ENCODE measurements at places on chromosomes 12 and 14.
A peak's percentile ranks its signal among the peaks of the same experiment; 100 is the strongest.

GRCh38 chr12:93192878-93193277 lies 184.8 kb upstream of the NUDT4 start:
- no peak for DNase-seq

DNA sequence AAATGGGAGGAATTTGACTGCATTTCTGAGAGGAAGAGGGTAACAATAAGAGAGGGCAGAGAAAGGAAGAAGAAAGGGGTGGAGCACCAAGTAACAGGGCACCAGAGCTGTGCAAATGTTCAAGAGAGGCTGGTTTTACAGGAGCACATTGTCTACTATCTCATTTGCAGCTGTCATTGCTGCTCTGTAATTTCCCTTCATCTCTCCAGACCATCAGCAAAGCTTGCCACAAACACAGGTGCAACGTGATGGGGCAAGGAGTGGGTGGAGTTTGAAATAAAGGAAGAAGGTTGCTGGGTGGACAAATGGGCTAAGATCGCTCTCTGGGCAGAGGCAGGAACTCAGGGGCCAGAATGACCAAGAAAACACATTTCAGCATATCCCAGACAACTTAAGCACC lies 47.9 kb upstream of the PLEKHG6 start:
- no peak for DNase-seq

DNA sequence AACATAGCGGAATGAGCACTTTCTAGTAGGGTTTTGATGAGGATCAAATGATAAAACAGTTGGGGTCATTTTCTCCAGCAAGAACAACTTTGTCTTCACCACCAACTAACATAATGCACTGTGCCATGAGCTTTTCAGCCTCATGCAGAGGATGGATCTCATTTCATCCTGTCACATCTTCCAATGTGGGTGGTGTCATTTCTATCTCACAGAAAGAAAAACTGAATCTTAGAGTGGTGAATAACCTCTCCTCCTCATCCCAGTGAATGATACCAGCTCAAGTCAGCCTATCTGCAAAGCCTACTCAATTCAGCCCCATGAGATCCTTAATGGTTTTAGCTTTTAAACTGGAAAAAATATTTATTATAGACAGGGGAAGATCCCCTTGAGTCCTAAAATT lies 1147.2 kb downstream of the VRK1 start:
- no peak for DNase-seq

- no peak for DNase-seq
Observed at GRCh38 chr14:100031506-100032281, 33.5 kb upstream of the EVL start.

DNA sequence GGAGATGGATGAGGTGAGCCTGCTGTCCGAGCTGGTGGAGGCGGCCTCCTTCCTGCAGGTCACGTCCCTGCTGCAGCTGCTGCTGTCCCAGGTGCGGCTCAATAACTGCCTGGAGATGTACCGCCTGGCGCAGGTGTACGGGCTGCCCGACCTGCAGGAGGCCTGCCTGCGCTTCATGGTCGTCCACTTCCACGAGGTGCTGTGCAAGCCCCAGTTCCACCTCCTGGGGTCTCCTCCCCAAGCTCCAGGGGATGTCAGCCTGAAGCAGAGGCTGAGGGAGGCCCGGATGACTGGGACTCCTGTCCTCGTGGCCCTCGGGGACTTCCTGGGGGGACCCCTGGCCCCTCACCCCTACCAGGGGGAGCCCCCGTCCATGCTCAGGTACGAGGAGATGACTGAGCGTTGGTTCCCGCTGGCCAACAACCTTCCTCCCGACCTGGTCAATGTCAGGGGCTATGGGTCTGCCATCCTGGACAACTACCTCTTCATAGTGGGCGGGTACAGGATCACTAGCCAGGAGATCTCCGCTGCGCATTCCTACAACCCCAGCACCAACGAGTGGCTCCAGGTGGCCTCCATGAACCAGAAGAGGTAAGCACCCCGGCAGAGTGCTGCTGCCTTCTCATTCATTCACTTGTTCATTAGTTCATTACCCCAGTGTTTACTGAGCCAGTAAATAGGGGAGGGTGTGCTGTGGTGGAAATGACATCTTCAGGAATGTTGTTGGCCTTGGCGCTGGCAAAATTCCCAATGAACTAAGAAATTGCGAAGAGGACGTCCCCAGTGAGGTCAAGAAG lies 774 bp upstream of the MANSC4 start:
- DNase-seq, result peak; percentile 46

DNA sequence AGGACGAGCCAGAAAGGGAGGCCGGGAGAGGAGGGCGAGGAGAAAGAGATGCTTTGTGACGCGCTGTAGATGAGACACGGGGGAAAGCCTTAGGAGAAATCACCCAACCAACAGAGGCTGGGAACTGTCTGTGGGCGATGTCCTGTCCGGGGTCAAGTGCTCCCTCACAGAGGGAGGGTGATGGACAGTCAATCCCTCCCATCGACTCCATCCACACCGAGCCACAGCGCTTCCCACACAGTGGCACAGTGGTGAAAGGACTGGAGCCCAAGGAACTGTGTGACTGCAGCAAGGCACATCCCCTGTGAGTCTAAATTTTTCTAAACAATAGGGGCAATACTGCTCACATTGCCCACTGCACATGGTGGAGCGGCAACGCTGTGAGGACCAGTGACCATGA lies 89.1 kb downstream of the TTC7B start:
- DNase-seq, result no peak

GRCh38 chr12:26246483-26247164 lies 51.3 kb downstream of the SSPN start:
- DNase-seq, result no peak

DNA sequence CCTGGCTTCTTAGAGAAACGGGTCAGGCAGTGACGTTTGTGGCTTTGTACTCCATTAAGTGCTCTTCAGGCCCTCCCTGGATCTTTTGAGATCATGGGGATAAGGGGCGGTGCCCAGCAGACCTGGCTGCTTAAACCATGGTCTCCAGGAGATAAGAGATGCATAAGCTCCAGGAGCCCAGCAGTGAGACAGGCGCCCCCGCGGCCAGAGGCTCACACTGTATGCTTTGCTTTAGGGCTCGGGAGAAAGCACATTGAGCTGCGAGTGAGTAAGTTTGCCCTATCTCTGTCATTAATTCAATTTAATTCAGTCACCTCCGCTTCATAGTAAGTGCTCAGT lies 359.5 kb downstream of the CACNA1C start:
- DNase-seq, result no peak

- no peak for DNase-seq
Observed at GRCh38 chr12:31740628-31741027, 11.8 kb upstream of the AMN1 start.
